ENCODE measurements at places on chromosomes 2 and 18.

DNA sequence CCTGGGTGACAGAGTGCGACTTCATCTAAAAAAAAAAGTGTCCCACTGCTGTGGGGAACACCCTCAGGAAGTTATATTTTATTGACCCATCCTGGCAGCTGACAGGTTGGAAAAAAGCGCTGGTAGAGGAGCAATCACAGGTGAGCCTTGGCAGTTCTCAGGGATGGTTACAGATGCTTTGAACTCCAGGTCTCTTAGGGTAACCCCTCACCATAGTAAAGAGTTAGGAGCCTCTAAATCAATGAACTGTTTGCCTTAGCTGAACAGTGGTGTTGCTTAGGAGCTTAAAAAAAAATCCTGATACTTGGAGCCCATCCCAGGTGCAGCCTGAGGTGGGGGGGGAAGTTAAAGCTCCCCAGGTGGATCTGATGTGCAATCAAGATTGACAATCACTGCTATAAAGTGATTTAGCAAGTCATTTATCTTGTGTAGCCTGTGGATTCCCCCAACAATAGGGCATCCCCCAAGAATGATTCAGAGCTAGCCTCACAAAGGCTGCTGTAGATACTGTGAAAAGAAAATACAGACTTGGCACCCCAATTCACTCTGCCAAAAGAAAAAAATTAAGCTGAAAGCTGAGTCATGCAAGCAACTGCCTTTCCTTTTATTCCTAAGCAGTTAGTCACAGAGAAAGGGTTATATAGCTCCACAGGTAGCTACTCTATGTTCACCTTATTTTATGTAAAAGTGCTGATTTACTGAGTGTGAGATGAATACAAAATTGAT, 14.8 kb downstream of the SLC16A14 start:
- no peak for DNase-seq

GRCh38 chr2:147460155-147460554, 384.7 kb upstream of the ACVR2A start:
- DNase-seq = no peak

GRCh38 chr2:238233625-238234024, 6.2 kb downstream of the HES6 start:
- DNase-seq = no peak

GRCh38 chr18:48948112-48949049, 2.4 kb downstream of the SMAD7 start:
- DNase-seq = peak; percentile 46

GRCh38 chr18:43662657-43663056, 385.4 kb upstream of the SYT4 start:
- DNase-seq = no peak

GRCh38 chr2:121791801-121792221, 36.4 kb downstream of the TSN start:
- DNase-seq = no peak

DNA sequence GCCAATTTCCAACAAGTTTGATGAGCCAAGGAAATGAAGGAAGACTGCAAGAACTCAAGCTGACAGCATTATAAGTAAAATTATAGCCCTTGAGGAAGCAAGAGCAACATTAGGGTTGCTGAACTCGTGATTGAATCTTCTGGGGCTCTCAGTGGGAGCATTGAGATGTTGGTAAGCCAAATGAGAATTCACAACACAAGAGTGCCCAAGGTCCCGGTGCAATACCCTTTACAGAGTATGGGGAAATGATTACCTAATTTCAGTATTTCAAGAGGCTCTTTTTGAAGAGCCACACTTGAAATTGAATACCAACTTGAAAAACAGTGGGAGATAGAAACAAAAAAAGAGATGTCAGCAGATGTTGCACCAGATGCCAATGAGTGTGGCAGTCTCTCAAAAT, 554.5 kb downstream of the STK39 start:
- no peak for DNase-seq

DNA sequence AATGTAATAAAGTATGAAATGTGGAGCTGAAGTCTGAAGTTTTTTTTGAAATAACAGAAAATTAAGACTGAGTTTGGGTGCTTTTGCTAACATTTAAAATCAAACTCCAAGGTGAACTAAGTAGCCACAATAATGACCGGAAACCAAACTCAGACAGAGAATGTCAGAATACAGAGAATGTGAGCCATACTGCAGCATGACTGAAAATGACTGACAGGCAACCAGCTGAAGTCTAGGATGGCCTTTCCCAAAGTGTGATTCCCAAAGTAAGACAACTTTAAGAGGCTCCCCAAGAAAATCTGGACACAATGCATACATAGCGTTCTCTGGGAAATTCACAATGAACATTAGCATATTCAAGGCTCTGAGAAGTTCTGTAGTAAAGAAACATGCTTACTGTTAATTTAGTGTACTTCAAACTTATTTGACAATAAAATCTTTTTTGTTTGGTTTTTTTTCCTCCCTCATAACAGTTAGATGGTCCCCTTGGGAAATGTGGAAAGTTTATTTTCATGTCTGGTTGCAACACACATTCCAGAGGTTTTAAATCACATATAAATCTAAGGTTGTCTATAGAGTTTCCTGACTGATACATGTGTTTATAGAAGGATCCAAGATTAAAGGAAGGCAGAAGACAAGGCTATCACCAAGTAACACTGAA, 28.6 kb downstream of the PLA2R1 start:
- no peak for DNase-seq

- no peak for DNase-seq
Observed at GRCh38 chr2:173419506-173419905, 64.8 kb downstream of the CDCA7 start.

- peak; percentile 27 for DNase-seq
Observed at GRCh38 chr2:3349211-3349693, 28.4 kb downstream of the EIPR1 start.

DNA sequence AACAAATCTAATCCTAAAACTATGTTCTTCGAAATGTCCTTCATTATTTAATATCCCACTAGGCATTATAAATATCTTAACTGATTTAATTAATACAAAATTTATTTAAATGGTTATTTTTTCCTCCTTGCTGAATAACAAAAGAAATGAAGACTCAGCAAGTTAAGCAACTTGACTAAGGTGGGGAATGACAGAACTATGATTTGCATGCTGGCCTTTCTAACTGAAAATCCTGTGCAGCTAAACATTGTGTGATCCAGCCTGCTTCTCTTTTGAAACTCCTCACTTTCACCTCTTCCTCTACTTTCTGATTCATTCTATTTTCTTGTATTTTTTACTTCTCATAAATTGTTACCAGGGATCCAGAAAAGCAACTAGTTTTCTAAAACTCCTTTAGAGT, 132.0 kb downstream of the CALCRL start:
- DNase-seq = no peak

DNA sequence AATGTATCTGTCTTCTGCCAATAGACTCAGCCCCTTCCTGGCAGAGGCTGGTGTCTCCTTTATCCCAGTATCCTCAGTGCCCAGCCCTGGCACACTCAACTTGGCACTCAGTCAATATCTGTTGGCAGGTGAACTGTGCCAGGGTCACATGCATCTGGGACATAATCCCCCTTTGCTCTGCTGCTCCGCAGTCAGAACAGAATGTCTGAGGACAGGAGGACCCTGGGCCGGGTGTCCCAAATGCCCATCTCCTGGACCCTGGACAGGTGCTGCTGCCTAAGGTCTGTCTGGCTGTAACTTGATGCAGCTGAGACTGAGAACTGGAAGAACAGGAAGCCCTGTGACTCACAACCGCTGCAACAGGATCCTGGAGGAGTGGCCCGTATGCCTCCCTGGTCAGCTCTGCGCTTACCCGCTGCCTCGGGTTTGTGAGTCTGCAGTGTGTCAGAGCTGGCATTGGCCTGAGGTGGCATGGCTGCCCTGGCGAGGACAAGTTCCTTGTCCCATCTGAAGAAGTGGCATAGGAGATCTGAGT, 11.4 kb downstream of the HK2 start:
- DNase-seq = no peak

- peak; percentile 45 for DNase-seq
Observed at GRCh38 chr18:33804258-33804657, 226.2 kb downstream of the ASXL3 start.

GRCh38 chr18:22165603-22166068, 3.8 kb upstream of the GATA6 start:
- no peak for DNase-seq

DNA sequence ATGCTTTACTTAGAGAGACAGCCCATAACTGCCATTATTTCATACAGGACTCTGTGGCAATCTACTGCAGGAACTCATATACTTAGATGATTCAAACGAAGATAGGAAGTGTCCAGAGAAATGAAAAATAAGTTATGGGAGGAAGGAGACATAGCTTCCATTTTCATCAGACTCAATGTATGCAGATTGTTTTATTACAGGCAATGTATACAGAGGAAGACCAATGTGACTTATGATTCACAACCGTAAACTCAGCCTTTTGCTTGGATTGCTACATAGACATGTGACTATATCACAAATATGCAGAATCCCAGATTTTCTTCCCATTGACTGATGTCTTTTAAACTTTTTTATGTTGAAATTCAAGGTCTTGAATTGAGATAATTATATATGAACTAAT, 793.4 kb downstream of the SATB2 start:
- DNase-seq = no peak

DNA sequence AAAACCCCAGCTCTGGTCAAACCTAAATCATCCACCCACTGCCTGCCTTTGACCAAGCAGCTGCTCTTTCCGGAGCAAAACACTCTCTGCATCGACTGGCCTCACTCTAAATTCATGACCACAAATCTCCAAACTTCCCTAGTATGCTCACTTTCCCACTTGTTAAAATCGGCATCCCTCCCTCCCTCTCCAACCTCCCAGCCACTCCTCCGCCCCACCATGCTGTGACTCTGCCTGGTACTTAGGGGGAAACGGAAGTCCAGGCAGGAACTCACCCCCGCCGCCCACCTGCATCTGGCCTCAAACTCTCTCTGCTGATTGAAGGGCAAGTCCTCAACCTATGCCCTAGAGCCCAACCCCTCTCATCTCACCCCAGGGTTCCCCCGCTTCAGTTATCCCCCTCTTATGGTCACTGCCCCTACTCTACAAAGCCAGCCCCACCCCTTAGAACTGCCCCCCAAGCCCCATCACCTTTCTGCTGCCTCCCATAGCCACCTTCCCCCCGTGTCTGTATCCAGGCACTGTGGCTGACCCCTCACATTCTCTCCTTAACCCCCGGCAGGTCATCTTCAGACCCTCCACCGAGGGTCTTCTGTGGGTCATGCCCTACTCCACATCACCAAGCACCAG, 3.8 kb upstream of the ADRA2B start:
- no peak for DNase-seq

DNA sequence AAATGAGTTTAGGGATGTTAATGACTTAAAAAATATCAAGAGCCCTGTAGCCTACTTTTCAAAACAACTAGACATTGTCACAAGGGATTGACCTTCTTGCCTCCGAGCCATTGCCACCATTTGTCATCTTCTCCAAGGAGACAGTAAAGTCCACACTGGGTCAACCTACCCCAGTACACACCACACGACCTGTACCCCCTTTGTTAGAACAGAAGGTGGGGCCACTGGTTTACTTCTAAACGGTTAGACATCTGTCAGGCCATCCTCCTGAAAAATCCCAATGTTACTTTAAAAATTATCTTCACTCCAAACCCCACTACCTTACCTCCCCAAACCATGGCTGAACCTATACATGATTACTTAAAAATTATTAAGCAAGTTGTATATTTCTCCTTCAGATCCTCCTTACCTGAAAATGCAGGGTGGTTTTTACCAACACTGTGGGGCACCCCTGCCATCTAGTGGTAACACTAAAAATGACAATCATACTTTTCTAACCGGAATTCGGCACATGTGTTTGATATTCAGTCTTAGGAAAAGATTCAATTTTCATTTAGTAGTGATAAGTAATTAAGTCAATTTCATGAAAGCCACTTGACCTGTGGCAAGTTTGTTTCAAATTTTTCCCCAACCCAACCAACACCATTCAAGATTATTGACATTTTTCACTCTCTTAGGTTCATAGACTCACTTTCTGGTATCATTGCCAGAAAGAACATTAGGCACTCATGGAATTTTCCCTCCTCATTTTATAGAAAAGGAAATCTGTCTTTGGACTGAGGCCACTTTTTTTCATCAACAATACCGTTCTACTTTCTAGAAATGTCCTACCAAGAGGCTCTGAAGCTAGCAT, 265.3 kb upstream of the PKDCC start:
- DNase-seq = peak; percentile 60

DNA sequence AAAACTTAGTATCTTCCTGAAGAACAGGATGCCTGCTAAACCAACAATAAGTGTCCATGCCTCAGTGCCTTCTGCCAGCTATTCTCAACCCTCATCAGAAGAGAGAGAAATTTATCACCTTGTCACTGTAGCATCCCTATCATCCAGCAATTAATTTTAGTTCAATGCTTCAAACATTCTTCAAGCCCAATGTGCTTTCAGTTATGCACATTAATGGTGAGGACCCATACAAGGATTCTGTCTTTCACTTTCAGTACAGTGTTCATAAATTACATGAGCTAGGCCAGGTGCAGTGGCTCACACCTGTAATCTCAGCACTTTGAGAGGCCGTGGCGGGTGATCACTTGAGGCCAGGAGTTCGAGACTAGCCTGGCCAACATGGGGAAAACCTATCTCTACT, 47.0 kb upstream of the MSH6 start:
- DNase-seq = no peak

GRCh38 chr2:194602750-194603149, 1054.3 kb upstream of the SLC39A10 start:
- no peak for DNase-seq

- DNase-seq = peak; percentile 63
Observed at GRCh38 chr2:60551240-60552077, 2.0 kb downstream of the BCL11A start.

GRCh38 chr2:10047616-10048500, 4.5 kb downstream of the KLF11 start:
- DNase-seq = no peak

- DNase-seq = no peak
Observed at GRCh38 chr2:36438449-36438977, 82.9 kb downstream of the CRIM1 start.

- no peak for DNase-seq
Observed at GRCh38 chr2:30031184-30031583, 109.8 kb upstream of the ALK start.

GRCh38 chr2:219172231-219173154, 2.7 kb upstream of the SLC23A3 start:
- DNase-seq = no peak

GRCh38 chr2:174553811-174554493, 43.7 kb downstream of the WIPF1 start:
- DNase-seq = no peak

- DNase-seq = no peak
Observed at GRCh38 chr2:219538504-219538951, 5.1 kb downstream of the CHPF start.

- no peak for DNase-seq
Observed at GRCh38 chr2:190562121-190562520, 27.6 kb upstream of the NEMP2 start.

DNA sequence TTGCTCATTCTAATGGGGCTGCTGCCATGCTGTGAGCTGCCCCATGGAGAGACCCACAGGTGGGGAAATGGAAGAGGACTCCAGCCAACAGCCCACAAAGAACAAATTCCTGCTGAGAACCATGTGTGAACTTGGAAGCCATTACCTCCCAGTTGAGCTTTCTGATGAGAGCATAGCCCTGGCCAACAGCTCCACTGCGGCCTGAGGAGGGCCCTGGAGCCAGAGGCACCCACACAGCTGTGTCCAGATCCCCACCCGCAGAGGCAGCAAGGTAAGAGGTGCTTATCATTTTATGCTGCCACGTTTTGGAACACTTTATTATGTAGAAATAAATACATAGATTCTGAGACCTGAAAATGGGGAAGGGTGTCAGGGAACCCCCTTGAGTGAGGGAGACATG, 44.2 kb upstream of the OTOS start:
- no peak for DNase-seq

GRCh38 chr2:190415794-190416775, 7.9 kb downstream of the MFSD6 start:
- DNase-seq = no peak

- DNase-seq = peak; percentile 20
Observed at GRCh38 chr2:218607436-218608115, at the start of gene PLCD4. TSS of gene PLCD4 (plus strand) at chr2:218607899. CDS start at chr2:218615740, 7,841 bp downstream.
